Transverse colon (tissue), 4 donors: ENCODE measurements at places on chromosomes 16 and 17. TPM values are rescaled to one million over a fixed set of nuclear protein-coding genes. Genes with fewer than 3 reads are reported as not detected.

RNF112 gene
- 4.6 TPM for total RNA-seq

KRT13 gene
- not detected for total RNA-seq

DPEP3 gene
- not detected for total RNA-seq

ITGA2B gene
- not detected for total RNA-seq

C17orf58 gene
- total RNA-seq: 0.80 TPM

KRTAP2-3 gene
- total RNA-seq: not detected

OR1F1 gene
- total RNA-seq: not detected

TBC1D28 gene
- not detected for total RNA-seq

RASD1 gene
- 74.4 TPM for total RNA-seq
